ENCODE measurements at places on chromosomes 3 and 15.

GRCh38 chr3:98048586-98048985, 13.5 kb upstream of the GABRR3 start:
- no peak for DNase-seq

DNA sequence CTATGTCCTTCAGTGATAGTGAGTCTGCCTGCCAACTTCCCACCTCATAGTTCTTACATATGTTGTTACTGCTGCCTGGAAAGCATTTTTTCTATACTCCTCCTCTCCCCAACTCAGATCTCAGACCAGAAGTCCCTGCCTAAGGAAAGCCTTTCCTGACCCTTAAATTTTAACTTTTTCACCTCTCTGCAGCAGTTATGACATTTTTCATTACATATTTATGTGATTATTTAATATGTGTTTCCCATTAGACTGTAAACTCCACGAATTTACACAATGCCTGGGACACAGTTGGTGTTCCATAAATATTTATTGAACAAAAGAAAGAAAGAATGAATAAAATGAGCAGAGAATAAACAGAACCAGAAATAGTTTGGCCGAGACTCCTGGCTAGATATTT, 125.5 kb downstream of the MITF start:
- DNase-seq = no peak

DNA sequence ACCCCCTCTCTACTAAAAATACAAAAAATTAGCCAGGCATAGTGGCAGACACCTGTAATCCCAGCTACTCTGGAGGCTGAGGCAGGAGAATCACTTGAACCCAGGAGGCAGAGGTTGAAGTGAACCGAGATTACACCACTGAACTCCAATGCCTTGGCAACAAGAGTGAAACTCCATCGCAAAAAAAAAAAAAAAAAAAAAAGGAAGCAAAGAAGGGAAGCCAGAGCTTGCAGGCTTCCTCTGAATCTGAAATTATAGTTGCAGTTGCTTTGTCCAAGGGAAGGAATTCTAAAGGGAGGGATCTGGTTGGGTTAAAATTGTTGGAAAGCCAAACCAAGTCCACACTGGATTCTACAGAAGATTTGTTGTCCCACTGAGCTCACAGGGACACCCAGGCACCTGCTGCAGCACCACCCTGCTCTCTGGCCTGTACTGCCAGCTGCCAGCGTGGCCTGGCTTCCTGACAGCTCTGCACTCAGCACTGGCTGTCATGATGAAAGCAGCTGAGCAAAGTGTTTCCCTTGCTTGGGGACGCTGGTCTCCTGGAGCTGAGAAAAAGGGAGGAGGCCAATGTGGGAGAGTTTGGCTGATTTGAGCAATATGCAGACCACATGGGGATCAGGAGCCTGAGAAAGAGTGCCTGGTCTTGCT, 88.8 kb upstream of the HES1 start:
- DNase-seq = peak; percentile 66

GRCh38 chr3:134371542-134372324, 2.5 kb downstream of the AMOTL2 start:
- DNase-seq = no peak

DNA sequence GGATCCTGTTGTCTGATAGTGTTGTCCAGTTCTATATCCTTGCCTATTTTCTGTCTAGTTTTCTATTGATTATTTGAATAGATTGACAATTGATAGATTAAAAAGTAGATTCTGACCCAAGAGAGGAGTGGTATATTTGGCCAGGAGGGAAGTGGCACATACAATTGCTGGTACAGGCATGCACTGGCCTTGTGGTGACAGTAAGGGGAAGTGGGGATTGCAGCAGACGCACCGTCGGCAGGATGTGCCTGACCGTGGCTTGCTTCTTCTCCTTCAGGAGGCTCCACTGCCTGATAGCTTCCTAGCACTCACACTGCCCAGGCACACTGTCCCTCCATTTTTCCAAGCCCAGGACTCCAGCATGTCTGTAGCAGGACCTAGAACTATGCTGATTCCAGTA, 10.5 kb downstream of the GABRG3 start:
- no peak for DNase-seq

GRCh38 chr15:61474796-61475195, 245.7 kb upstream of the RORA start:
- no peak for DNase-seq

DNA sequence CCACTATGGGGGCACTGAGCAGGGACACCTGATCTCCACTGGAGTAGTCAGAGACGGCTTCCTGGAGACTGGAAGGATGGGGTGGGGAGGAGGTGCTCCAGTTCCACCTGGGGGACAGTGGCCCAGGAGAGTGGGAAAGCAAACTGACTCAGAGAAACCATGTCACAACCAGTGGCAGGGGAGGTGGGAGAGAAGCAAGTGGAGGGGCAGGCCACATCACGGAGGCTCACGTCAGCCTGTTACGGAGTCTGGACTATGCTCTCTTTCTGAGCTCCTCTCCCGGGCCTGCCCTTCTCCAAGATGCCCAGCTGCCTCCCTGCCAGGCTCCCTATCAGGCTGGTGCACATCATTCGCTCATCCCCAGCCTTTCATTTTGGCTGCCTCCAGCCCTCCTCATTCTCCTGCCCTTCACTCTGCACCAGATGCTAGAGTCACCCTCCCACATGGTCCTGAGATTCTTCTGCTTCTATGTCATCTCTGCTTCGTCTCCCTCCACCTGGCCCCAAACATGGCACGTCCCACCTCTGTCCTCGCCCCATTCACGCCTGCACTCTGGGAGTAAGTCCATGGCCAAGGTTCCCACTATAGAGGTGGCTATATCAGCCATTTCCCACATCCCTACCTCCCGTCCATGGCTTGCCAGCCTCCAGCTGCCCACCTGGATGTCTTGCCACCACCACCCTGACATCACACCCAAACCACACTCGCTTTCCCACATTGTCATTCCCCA, 100.3 kb downstream of the ADCY5 start:
- DNase-seq = no peak

DNA sequence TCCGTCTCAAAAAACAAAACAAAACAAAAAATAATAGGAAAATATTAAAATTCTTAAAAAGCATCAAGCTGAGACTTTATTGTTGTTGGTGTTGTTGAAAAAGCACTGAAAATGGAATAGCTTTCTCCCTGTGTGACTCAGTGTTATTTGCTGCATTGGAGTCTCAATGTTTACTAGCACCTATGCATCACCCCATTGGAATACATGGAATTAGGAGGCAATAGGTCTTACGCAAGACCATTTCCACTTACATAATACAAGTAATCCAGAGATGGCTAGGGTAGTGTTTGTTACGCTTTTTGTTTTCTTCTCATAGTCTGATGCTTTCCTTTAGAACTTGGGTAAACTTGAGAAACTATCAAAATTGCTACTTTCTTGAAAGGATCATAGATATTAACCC, 15.2 kb downstream of the GXYLT2 start:
- no peak for DNase-seq

DNA sequence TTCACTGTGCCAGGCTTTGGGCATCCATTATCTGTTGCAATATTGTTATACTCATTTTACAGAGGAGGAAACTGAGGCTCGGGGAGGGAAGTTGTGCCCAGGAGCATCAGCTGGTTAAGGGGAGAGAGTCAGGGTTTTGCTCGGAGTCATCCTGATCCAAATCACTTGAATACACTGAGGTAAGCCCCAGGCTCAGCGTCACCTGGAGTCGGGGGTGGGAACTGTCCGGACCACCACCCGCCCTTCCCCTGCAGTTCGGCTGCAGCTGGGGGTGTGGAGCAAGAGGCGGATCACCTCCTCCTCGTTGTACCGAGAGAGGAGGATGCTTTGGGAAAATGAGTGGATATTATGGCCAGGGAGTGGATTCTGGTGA, 646 bp downstream of the HRH1 start:
- no peak for DNase-seq

- no peak for DNase-seq
These were observed 1.1 kb downstream of the FANCD2OS start for GRCh38 chr3:10106919-10107318.

DNA sequence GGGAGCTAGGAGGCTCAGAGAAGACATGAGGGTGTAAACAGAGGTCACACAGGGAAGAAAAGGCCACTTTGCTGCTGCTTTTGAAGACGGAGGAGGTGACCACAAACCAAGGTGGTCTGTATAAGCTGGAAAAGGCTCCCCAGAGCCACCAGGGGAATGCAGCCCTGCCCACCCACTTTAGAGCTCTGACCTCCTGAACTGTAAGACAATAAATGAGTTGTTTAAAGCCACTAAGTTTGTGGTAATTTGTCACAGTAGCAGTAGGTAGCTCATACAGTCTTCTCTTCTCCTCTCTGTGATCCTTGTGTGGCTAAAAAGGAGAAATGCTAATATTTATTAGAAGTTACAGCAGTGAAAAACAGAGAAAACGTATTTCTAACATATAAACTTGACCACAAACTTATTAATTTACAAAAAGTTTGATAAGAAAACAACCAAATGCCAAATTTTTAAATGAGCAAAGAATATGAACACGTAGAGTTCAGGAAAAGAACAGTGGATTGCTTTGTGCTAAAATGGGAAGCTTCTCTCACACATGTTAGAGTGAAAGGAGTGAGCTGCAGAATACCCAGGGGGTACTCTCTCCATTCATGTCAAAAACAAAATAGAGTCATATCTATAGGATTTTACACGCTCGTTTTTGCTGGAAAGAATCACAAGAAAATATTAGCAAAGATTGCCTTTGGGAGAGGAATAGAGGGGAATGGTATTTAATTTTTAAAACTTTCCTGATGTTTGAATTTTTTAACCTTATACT, 71.0 kb downstream of the NOX5 start:
- DNase-seq = no peak

DNA sequence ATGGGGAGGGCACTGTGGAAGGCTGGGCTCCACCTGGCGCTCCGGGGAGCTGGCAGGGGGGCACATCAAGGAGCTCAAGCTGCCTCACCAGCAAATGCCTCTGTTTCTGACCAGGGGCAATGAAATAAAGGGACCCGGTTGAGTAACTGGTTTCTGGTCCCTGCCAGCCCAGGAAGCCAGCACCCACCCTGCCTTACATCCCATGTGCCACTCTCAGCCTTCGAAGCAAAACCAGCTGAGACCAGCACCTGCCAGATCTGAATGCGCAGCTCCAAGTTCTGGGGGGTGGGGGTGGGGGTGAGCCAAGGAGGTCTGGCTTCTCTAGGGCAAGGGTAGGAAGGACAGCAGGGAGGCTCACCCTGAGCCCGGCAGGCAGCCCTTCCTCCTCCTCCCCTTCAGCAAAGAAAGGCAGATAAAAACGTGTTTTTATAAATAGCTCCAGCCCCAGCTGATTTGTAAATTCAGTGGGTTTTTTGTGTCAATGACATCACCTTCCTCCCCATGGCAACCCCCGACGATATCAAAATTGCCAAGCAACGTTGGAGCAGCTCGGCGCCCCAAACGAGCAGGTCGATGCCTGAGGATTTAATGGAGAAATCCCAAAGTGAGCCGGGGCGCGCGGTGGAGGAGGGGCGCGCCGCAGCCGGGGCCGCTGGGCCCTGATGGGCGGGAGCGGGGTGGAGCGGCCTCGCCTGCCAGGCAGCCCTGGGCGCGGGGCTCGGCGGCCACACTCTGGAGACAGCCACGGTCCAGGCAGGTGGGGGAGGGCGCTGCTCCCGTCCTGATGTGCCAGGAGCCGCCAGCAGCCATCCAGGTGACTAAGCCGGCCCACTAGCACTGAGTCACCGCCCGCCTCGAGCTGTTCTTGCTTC, at the start of gene PAK6:
TSS of gene PAK6 (plus strand) at position 532 of the 872 bp plus-strand sequence. CDS start 25,723 bp downstream, outside the sequence.
- peak; percentile 46 for DNase-seq

DNA sequence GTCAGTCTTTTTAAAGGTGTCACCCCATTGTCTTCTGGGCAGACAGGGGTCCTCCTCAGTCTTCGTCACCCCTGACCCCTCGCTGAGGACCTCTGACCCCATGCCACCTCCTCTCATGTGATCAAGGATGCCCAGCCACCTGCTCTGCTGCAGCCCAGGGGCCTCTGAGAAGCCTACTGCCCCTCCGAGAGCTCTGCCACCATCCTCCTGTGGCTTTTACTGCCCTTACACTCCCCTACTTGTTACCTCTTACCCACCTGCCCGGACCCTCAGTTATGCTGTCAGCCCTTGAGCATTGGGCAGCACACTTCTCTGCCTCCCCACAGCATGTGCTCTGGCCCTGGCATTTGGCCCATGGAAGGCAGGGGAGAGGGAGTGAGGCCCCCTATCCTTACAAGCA, 123.2 kb downstream of the LRRK1 start:
- DNase-seq = peak; percentile 3

DNA sequence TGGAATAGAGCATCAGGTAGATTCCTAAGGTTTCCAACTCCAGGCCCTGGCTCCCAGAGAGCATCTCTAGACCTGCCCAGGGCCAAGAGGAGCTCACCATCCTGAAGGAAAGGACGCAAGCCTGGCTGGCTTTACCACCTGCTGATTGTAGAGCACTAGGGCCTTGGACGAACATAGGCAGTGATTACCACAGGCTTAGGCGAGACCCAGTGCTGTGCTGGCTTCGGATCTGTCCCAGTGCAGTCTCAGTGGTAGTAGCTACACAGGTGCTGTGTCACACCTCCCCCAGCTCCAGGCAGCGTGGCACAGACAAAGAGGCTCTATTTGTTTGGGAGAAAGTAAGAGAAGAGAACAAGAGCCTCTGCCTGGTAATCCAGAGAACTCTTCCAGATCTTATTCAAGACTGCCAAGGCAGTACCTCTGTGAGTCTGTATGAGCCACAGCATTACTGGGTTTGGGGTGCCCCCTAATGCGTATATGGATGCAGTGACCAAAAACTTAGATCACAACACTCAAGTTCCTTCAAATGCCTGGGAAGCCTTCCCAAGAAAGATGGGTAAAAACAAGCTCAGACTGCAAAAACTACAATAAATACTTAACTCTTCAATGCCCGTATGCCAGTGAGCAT, 25.4 kb downstream of the ISG20 start:
- DNase-seq = no peak

DNA sequence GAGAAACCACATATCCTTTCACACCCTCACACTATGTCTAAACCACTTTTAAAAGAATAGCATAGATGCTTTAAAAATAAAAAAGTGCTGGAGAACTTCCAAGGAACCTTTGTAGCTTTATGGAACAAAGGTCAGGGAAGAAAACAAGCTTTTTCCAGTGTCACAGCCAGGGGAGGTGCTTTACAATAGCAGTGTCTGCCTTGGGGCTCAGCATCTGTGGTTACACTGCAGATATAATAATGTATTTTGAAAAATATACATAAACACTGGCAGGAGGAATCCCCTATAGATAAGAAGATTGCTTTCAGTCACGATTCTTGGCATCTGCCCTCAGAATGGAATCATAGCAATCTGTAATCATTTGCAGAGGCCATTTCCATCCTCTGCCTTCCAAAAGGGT, 362.4 kb upstream of the LRRC3B start:
- DNase-seq = no peak

DNA sequence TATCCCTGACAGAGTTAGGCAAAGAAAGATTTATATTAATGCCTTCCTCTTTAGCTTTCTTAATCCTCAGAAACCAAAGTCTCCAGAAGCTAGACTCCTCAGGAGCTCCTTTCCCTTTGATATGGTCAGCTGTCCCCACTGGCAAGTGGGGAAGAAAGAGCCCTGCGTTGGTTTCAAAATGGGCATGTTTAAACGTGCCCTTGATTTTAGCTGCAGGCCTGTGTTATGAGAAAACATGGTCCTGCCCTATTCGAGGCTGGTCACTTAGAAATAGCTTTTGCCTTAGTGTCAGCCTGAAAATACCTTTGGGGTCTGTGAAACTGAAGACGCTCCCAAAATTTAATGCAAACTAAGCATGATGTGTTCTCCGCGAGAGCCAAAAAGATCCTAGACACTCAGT, 135.5 kb upstream of the RARB start:
- DNase-seq = no peak
